Activated T-helper 1 cell treated with Interleukin-2 at 50 U/mL for 16 hours (primary cell): ENCODE measurements at places on chromosomes 2 and 18.

DNA sequence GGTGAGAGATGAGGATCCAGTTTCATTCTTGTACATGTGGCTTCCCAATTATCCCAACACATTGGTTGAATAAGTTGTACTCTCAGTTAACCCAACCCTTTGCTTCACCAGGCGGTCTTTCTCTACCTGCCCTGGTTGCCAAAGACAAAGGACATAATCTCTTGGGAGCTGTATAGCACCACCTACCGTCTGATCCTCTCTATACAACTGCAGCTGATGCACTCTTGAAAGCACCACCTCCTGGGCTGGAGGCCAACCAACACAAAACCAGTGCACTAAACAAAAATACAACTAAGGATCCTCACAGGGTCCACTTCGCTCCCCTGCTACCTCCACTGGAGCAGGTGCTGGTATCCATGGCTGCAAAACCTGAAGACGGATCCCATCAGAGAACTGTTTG is 473.6 kb upstream of the NRXN1 start:
- no peak for DNase-seq

- DNase-seq: no peak
Measured at GRCh38 chr2:25853038-25853638, 25.1 kb downstream of the ASXL2 start.

DNA sequence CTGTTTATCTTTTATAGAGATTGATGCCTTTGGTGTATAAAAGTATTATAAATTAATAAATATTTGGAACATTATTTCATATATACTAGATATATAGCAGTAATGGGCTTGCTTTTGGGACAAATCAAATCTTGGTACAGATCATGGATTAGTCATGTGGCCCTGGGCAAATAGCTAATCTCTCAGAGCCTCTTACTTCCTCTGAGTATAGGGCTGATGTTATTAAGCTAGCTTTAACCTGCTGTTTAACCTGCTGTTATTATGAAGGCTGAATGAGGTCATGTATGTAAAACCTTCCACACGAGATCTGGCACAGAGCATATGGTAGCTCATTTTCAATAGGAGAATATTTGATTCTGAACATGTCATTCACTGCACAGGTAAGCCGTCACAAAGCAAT is 5.7 kb downstream of the ITGB6 start:
- no peak for DNase-seq

GRCh38 chr2:180184506-180184905 is 177.4 kb upstream of the CWC22 start:
- no peak for DNase-seq

GRCh38 chr2:39567507-39567906 is 98.2 kb upstream of the TMEM178A start:
- no peak for DNase-seq

DNA sequence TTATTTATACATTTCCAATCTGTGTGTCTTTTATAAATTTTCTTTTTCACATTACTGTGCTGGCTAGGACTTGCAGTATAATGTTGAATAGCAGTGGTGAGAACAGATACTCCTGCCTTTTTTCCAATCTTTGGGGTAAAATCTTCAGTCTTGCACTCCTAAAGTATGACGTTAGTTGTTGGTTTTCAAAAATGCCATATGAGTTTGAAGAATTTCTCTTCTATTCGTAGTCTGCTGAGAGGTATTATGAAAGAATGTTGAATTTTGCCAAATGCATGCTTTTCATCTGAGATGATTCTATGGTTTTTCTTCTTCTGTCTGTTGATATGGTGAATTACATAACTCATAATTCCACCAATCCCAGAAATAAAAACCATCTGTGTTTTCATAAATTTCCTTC is 335.3 kb upstream of the CHST9 start:
- DNase-seq: no peak

GRCh38 chr2:102635317-102635716 is 16.0 kb downstream of the SLC9A2 start:
- no peak for DNase-seq

DNA sequence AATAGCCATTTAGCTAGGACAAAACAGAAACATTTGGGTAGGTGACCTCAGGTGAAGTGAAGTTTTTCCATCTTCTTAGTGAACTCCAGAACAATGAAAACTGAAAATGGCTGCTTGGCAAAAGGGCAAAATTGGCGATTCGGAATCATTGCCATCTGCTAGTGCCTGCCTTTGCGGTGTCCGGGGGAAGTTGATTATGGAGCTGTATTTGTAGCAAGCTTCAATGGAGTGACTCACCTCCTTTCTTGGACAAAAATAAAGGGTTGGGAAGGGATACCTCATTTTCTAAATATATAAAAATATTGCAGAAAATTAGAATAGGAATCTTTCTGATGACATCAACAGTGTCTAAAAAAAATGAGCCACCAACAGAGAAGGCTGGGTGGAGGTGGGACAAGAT is 460.5 kb downstream of the TGIF1 start:
- DNase-seq: no peak

- no peak for DNase-seq
Measured at GRCh38 chr2:54680397-54681041, 42.9 kb upstream of the EML6 start.

DNA sequence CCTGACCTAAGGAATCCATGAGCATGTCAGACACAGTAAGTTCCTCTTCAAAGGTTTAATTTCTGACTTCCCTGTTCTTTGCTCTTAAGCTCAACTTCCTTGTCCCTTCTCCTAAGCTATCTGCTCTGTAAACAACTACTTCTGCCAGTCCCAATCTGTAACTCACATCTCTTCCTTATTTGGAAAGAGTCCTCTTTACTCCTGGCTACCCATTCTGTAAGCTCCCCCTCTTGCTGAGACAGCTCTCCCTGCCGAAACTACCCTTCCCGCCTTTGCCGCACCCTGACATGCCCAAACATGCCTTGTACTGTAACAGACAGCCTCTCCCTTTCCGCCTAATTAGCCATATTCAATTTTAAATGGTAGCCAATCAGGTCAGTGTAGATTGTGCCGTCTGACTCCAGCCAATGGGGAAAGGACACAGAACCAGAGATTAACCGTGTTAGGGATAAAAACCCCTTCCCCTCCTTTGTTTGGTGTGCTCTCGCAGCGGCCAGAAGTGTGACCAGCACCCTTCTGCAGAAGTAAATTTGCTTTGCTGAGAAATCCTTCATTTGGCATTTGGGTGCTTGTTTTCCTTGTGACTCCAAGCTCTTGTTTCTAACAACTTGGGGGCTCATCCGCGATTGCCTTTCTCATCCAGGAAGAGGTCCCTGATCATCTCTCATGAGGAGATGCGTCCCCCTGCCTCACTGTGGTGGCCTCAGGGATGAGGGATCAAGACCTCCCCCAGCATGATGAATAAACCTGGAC is 49.0 kb downstream of the PIAS2 start:
- no peak for DNase-seq

- no peak for DNase-seq
Measured at GRCh38 chr2:3112131-3112530, 265.5 kb downstream of the EIPR1 start.

DNA sequence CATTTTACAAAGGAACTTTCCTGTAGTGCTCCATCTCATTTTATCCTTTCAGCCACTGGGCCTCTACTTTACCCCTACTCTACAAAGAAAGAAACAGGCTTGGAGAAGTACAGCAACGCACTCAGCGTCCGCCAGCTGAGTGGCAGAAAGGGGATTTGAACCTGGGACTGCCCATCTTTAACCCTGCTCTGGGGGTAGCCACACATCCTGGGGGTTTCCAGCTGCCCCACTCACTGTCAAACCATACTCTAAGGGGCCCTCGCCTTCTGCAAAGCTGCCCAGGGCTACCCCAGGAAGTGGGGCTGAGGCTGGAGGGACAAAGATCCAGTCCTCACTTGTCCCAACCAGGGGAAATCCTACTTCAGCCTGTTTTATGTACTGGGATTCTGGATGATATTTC is 17.9 kb downstream of the HS1BP3 start:
- DNase-seq: no peak

DNA sequence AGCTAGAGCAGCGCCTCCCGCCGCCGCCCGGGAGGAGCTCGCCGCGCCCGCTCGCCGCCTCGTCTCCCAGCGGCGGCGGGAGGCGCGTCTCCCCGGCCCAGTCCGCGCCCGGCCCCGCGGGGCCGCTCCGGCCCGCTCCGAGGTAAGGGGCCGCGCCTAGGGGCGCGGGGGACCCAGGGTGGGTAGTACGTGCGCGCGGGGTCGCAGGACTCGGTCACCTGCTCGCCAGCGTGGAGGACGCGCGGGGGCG is 259 bp downstream of the NPAS2 start:
- no peak for DNase-seq

DNA sequence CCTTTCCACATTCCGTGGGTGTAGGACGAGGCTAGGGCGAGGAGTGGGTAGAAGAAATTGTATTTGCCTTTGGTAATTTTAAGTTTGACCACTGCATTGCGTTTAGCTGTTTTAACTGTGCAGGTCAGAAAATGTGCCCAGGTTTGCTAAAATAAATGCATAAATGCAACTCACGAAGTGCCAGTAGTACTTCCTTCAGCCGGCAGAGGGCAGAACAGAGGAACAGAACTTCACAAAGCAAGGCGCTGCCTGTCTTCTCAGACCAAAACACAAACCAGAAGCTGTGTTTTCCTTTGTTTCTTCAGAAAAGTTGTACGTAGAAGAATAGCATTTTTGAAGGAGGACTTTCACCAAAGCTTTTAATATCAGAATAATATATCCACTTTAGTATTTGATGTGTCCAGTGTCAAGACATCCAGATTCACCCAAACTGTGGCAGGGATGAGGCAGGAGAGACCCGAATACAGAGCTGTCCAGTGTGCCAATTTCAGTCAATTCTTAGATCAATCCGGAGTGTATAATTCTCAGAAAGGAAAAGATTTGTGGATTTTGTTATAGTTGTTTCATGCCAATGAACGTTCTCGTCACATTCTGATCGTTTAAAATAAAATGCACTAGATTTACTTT is 348.6 kb downstream of the DLGAP1 start:
- DNase-seq: peak; percentile 1

DNA sequence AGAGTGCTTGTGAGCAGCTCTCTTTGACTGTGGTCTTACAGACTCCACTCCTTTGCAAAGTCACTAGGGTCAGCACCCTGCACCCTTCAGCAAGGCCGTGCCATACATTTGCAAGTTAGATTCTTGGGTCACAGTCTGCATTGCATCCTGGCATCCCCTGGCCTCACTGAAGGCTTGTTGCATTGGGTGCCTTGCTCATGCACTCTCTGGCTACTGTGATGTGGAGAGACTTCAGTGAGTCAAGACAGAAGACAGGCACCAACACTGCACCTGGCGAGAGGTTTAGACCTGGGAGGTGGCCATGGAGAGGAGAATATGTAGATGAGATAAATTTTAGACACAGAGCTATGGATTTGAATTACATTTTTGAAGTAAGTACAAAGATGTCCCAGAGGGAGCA is 146.4 kb upstream of the COPS8 start:
- DNase-seq: no peak

GRCh38 chr2:233059797-233060500 is at the start of gene INPP5D:
INPP5D (plus strand) TSS chr2:233060342; CDS start chr2:233060479, 137 bp downstream.
- DNase-seq: peak; percentile 58

DNA sequence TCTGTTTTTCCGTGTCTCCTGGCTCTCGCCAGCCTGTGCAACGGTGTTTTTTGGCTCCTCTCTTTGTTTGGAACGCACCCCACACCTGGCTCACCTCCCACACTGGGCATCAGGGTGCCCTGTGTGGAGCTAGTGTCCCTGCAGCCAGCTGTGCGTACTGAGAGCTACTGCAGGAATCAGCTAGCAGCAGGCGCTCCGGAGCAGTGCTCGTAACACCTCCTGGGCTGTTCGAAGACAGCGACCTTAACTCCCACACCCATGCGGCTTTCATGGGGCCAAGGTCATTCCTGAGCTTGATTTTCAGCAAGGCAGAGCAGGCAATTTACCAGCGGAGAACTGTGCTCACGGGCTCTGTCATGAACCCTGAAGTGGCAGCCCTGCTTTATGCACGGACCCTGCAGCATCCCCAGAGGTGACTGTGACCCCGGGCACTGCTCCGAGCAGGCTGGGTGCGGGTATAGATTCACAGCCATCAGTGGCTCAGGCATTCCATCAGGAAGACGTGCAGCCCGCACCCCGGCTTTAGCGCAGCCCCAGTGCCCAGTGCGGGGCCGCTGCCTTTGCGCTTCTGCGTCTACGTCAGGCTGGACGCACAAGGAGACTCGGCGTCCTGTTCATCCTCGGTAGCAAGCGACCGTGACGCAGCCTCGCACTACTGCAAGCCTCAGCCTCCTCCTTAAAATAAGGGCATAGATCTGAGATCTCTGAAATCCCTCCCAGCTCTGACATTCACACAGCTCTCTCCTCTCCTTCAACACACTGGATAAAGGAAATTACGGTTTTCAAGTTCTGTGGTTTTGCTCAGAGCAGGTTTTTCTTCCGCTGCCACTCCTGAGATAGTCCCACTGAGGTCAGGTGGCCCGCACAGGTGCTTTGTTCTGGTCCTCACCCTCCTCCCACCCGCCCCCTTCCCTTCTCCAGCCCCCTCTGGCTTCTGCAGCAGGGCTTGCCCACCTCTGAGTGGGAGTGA is 58.2 kb downstream of the ADI1 start:
- DNase-seq: no peak

DNA sequence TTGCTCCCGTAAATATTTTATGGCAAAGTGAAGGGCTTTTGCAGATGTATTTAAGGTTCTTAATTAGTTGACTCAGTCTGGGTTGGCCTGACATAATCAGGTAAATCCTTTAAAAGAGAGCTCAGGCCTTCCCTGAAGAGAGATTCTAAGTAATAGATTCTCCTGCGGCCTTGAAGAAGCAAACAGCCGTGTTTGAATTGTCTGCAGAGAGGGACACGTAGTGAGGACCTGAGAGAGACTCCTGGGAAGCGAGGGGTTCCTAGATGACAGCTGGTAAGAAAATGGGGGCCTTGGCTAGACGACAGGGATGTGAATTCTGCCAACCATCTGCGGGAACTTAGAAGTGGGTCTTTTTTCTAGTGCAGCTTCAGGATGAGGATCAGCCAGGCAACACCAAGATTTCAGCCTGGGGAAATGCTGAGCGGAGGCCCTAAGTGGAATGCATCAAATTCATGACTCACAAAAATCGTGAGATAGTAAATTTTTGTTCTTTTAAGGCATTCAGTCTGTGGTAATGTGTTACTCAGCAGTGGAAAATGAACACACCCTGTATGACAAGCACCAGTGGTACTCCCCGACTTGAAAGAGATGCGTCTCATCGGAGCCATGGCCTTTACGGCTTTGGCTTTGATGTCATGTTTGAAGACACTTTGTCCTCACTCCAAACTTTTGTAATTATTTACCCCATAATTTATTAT is 62.1 kb upstream of the SMIM21 start:
- no peak for DNase-seq
